M059J (cell line): ENCODE measurements at places on chromosomes 5 and 9. TPM values are rescaled to one million over a fixed set of nuclear protein-coding genes. Genes with fewer than 3 reads are reported as not detected.
A peak's percentile ranks its signal among the peaks of the same experiment; 100 is the strongest.

Gene MUSK
- total RNA-seq: 0.15 and 0.59 TPM in 2 replicates

Gene GABRG2
- not detected in 2 replicates for total RNA-seq

Gene NEUROG1
- total RNA-seq: not detected in 2 replicates

DNA sequence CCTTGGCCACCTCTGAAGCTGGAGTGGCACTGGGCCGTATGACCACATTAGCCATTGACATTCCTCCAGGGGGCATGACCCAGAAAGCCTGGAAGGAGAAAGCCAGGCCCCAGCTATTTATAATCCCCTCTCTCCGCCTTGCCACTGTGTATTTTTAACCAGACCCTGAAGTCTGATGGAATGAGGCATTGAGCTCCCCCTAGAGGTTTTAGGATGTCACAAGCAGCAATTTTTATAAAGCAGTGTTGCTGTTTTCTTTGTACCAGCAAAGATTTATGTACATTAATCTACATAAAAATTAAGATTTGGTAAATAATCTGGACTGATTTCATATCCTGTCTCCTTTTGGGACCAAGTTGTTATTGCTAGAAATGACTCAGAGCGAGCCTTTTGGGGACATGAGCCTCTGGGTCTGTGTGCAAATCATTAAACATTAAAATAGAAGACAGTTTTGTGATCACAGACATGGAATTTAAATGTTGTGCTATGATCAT is 127.1 kb downstream of the TRIO start:
- DNase-seq: peak; percentile 87

DNA sequence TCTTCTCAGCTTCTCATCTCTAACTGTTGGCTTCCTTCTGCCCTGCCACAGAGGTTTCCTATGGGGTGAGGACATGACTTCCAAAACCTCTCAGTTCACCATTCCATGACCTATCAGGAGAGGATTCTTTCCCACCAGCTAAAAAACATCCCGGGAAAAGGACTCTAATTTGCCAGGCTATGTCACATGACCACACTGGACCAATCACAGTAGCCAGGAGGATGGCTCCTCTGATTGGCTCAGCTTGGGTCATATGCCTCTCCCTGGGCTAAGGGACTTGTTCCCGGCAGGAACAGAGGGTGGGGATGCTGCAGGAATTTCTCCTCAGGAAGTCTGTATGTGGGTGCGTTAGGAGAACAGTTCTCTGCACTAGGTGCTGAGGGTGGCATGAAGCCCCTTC is 40.3 kb upstream of the XPA start:
- peak; percentile 57 for DNase-seq

DNA sequence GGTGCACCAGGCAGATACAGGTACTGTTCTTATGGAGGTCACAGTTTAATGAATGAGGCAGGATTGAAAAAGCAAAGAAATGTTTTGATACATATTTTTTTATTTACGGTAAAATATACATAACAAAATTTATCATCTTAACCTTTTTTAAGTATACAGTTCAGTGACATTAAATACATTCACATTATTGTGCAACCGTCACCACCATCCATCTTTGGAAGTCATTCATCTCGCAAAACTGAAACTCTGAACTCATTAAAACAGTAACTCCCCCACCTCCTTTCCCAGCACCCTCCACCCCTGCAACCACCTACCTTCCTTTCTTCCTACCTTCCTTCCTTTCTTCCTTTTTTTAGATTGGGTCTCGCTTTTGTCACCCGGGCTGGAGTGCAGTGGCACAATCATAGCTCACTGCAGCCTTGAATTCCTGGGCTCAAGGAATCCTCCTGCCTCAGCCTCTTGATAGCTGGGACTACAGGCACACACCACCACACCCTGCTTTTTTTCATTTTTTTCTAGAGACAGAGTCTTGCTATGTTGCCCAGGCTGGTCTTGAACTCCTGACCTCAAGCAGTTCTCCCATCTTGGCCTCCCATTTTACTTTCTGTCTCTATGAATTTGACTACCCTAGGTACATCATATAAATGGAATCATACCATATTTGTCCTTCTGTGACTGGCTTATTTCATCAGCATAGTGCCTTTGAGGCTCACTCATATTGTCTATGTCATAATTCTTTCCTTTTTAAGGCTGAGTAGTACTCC is 22.5 kb upstream of the PSD2 start:
- no peak for DNase-seq

DNA sequence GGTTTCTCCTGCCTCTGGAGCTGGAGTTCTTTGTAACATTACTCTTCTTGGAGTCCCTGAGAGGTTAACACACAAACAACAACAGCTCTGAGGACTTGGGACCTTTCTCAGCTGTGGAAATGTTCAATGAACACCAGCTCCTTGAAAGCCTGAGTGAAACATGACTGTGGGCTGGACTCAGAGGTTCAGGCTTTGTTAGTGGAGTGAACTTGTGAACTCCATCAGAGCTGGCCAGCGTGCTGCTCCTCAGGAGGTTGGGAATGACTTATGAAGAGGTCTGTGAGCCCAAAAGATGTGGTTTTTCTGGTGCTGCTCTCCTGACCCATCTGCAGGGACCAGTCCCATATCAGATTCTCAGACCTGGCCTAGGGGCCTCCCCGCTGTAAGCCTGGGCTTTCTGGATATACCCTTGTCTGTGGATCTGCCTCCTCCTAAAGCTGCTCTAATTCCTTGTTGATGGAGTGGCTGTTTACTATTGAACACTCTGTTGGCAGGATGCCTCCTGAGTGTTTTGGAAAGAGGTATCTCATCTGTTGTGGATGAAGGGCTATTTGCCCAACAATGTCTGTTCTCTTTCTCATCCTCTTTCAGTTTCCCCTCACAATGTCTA is 170.0 kb upstream of the GDNF start:
- DNase-seq: no peak

DNA sequence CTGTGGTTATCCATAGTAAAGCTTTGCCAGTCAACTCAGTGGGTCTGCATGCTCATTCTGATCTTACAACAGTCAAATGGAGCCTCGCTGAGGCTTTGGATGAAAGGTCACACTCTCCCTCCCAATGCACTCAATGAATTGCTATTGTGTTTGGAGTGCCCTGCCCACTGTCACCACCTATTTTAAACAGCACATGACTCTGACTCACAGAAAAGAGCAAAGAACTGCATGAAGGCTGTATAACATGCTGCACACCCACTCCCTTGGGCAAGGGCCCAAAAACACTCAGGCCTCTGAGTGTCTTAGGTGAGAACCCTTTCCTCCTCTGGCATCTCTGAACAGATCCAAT is 118.7 kb upstream of the CCDC112 start:
- DNase-seq: peak; percentile 73

- DNase-seq: peak; percentile 16
These were observed 109.8 kb upstream of the ZNF462 start for GRCh38 chr9:106753155-106753671.

- peak; percentile 92 for DNase-seq
These were observed 17.9 kb upstream of the ZSWIM6 start for GRCh38 chr5:61313960-61314681.

DNA sequence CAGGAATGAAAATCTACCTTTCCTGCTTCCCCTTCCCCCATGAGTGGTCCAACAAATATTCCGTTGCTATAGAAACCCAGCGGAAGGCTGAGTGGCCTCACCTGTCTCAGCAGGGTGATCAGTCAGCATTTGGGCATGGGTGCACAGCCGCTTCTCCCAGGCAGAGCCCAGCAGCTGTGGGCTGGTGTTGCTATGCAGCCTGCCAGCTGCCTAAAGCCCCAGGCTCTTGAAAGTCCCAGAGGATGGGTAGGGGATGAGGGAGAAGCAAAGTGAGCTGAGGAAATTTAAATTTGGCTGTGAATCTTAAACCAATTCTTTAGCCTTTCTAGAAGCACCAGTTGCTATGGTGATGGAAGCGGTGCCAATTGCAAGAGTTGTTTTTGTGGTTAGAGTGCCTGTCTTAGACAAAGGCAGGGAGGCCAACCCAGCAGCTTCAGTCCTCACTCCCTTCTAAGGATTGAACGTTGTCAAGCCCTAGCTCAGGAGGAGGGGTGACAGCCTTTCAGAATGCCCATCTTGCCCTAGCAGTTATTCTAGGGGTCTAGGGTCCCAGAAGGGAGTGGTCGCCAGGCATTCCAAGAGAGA is 151.5 kb upstream of the PITX1 start:
- peak; percentile 86 for DNase-seq

GRCh38 chr9:86511614-86512360 is 157.6 kb upstream of the TUT7 start:
- no peak for DNase-seq
